ENCODE measurements at places on chromosomes 5 and 9.

DNA sequence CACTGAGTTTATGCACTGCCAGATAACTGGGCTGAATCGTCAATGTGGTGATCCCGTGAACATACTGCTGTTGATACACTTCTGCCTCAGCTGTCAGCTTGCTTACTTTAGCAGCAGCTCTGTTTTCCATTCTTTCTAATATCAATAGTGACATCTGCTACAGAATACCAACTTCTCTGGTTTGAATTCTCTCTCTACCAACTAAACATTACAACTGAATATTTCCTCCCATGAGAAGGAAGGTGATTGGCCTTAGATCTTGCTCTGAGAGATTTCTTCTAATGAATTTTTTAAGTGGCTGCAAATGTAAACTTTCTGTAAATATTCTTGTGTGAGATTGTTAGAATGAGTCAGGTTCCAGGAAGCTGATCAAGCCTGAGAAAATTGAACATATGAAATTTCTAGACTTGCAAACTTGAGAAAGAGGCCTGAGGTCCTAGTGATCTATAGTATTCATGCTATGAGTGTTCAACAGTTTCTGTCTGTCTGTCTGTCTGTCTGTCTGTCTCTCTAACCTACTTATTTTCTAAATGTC is 205.5 kb upstream of the CDKN2B start:
- no peak for DNase-seq

- DNase-seq = no peak
Measured at GRCh38 chr5:65823204-65823603, 101.2 kb downstream of the NLN start.

GRCh38 chr9:34452568-34452967 is 5.8 kb downstream of the FAM219A start:
- no peak for DNase-seq

- DNase-seq = no peak
Measured at GRCh38 chr9:120463765-120464164, 116.2 kb downstream of the CDK5RAP2 start.

GRCh38 chr9:133135146-133135745 is 14.2 kb upstream of the RALGDS start:
- DNase-seq = no peak

GRCh38 chr5:10499776-10500175 is 58.1 kb downstream of the ROPN1L start:
- DNase-seq = no peak

DNA sequence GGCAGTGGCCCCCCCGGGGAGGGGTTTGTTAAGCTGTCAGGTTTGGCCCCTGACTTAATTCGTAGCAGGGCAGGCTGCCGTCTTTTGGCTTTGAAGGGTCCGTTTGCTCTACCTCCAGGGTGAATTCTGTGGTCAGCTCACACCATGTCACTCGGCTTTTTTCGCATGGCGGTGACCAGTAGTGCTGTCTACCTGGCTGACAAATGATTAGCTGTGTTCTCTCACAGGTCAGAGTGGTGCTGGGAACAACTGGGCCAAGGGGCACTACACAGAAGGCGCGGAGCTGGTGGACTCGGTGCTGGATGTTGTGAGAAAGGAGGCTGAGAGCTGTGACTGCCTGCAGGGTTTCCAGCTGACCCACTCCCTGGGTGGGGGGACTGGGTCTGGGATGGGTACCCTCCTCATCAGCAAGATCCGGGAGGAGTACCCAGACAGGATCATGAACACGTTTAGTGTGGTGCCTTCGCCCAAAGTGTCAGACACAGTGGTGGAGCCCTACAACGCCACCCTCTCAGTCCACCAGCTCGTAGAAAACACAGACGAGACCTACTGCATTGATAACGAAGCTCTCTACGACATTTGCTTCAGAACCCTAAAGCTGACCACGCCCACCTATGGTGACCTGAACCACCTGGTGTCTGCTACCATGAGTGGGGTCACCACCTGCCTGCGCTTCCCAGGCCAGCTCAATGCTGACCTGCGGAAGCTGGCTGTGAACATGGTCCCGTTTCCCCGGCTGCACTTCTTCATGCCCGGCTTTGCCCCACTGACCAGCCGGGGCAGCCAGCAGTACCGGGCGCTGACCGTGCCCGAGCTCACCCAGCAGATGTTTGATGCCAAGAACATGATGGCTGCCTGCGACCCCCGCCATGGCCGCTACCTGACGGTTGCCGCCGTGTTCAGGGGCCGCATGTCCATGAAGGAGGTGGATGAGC is 1.4 kb downstream of the TUBB4B start:
- no peak for DNase-seq

DNA sequence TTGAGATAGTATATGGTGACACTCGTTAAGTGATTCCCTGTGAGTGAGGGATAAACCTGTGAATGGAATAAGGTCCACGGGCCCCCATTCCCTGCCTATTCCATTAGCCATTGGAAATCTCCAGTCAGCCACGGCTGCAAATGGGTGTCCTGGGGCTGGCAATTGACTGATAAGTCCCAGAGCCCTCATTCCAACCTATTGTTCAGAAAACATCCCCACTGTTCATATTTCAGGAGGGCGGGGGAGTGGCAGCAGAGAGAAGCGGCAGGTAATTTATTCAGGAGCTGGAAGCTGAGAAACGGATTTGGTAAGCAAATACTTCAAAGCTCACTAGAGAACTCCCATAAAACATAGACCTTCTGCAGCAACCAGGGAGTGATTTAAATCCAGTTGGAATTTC is 42.0 kb downstream of the TMEM174 start:
- no peak for DNase-seq

DNA sequence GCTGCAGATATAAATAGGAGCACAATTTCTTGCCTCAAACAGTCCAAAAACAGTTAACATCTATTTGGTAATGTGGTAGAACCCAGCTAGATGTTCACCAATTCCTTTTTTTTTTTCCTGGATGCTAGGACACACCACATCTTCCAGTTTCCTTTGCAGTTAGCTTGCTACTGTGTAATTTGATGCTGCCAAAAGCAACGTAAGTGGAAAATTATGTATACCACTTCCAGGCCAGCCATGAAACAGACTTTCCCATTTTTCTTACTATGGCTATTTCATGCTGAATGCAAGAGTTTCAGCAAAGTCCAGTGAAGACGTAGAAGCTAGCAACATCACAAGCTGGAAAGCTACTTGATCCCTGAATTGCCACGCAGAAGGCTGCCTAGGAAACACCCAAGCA is 667.2 kb downstream of the TLE1 start:
- no peak for DNase-seq

DNA sequence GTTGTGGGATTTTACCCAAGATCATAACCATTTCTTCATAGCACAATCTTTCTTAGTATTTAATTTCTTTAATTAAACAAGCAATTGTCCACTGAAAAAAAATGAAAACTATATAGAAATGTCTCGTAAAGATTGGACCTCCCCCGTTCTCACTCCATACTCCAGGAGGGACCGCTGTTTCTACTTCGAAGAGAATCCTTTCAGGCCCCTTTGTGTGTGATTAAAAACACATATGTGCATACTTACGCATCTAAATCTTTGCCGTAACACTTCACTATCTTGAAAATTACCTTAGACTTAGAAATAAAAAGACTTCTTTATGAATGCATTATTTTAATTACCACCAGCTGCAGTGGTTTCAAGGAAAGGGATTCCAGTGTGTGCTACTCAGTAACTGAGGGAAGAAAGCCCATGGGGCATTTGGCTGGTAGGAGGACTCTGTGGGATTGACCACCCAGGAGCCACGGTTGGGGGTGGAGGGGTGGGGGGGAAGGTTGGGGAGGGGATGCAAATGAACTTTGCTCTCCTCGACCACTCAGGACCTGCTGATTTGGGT is 209.1 kb downstream of the FAM114A2 start:
- no peak for DNase-seq
